ENCODE measurements at places on chromosomes 3 and 15.

GRCh38 chr3:54574906-54575617, 352.8 kb downstream of the LRTM1 start:
- no peak for DNase-seq

DNA sequence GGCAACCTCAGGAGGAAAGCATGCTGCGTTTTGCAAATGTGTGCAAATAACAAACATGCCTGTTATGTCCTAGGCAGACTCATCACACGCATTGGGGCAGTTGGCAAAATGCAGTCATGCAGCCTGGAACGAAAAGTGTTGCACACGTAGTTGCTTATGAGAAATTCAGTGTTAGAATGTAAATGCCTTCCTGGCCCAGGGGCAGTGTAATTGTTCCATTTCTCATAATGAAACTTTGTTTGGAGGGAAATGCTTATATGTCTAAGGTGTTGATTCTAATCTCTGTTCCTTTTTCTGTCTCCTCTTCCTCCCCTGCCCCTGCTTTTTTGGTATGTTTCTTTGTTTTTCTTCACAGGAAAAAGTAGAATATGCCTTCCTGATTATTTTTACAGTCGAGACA, 156.0 kb downstream of the CACNA1D start:
- no peak for DNase-seq

DNA sequence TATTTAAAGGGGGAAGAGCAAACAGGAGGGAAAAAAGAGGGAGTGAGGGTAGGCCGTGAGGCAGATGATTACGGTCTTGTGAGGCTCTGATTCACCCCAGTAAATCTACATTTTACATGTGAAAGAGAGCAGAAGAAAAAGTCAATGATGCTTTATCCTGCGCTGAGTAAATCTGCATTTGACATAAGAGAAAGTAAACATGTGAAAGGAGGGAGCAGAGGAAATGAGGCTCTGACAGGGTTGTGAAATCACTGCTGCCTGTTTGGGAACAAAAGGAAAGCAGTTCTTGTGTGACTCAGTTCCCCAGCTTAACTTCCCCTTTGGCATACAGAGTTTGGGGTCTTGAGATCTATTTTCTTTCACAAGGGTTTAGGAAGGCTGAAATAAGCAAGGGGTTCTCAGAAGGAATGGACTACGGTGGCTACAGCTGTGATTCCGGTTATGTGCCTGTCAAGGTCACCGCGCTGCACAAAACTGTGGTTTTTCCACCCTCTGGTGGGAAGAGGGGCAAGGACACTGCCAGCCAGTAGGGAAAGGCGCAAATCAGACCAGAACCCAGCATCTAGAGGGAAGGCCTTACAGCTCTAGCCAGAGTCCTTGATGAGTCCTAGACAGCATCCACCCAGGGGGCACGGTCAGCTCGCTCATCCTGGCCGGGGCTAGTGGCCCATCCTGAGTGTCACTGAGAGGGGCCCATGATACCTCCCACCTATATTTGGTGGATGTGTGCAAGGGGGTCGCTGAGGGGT, 18.9 kb upstream of the HCN4 start:
- no peak for DNase-seq

GRCh38 chr15:60901647-60902046, 327.5 kb downstream of the RORA start:
- DNase-seq: no peak

DNA sequence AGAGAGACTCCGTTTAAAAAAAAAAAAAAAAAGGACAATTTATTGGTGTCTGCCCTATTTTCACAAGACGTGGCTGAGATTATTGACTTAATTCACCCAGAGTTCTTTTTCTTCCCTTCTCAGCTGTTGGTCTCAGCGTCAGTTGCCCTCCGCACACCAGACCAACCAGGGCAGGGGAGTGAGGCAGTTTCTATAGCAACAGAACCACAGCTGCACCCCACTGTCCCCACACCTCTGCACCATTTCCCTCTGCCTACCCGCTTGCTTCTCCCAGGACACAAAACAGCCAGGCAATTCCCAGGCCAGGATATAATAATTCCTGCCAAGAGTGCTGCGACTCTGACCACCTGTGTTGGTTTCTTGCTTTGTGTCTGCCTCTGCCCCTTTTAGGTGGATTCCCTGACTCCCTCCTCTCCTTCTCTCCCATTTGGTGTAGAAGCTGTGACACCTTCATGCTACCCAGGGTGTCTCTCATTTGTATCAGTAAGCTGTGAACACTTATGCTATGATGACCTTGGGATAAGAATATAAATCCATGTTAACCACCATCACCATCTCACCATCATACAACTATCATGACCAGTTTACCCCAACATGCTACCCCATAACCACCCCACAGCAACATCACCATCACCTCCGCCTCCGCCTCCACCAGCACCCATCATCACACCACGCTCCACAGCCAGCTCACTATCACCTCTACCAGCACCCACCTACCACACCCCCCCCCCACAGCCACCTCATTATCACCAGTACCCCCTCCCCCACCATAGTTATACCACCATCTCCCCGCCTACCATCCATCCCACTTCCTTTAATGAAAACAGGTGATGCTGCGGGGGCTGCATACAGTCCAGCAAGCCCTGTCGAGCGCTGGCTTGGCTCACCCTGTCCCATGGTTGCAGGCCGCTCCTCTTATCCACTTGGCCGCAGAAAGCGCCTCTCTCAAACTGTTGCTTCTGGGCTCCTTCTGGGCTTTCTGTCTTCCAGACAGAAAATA, 589 bp downstream of the EPB42 start:
- no peak for DNase-seq

GRCh38 chr3:114290911-114291901, 2.6 kb upstream of the TIGIT start:
- DNase-seq: peak; percentile 82

DNA sequence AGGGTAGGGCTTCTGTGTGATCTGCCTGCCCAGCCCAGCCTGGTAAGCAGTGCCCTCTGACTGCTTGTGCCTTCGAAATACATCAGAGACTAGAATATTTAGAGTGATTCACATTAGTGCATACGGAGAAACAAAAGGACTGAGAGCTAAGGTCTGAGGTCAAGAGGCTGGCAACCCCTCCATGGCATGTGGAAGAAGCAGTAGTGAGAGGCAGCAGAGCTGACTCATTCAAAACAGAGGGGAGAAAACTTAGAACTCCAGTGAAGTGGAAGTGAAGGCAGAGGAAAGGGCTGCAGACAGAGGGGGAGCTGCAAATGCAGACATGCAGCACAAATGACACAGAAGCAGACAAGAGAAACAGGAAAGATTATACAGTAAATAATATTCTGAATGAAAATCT, 61.6 kb downstream of the ULK4 start:
- DNase-seq: no peak

Data from NCI-H1436 (cell line).